Stimulated activated CD8-positive, alpha-beta memory T cell treated with anti-CD3 and anti-CD28 coated beads, Interleukin-15, amount 100 ng/mL, for 48 hours (primary cell): ENCODE measurements at places on chromosomes 11 and 22.
A peak's percentile ranks its signal among the peaks of the same experiment; 100 is the strongest.

- DNase-seq = no peak
Measured at GRCh38 chr11:107457205-107457557, 444 bp downstream of the CWF19L2 start.

DNA sequence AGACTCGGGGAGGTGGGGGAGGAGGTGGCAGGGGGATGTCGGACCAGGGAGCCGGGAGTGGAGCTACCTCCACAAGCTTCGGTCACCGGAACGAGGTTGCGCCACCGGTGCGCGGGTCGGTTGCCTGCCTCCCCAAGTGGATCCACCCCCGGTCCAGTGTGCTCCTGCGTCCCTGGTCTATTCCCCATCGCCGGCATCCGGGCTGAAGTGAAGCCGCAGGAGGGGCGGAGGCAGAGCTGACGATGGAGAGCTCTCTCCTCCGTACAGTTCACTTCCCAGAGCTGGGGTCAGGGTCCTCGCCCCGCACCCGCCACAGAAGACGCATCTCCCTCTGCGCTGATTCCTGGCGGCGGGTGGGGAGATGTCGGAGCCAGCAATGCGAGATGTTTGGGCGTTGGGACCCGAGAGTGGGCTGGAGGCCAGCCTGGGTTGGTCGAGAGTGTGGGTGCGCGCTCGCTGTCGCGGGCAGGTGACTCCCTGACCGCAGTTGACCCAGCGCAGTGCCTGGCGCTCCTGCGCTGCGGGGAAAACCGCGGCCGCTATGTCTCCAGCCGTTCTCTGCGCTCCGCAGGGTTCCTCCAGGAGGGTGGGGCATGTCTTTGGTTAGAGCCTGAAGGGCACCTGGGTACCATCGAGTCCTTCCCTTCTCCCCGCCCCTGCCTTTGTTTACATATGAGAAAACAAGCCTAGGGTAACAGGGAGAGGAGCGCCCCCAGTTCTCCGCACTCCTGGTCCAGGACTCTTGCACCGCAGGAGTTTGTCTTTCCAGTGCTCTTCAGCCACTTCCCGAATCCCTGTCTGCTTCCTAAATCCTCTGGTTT is 1.7 kb downstream of the C11orf96 start:
- DNase-seq = no peak

GRCh38 chr11:14969901-14970323 is 2.2 kb downstream of the CALCA start:
- DNase-seq = peak; percentile 56

- DNase-seq = no peak
Measured at GRCh38 chr22:22343581-22344296, 99.2 kb downstream of the VPREB1 start.

- DNase-seq = peak; percentile 14
Measured at GRCh38 chr11:503179-503981, 3.7 kb downstream of the RNH1 start.

DNA sequence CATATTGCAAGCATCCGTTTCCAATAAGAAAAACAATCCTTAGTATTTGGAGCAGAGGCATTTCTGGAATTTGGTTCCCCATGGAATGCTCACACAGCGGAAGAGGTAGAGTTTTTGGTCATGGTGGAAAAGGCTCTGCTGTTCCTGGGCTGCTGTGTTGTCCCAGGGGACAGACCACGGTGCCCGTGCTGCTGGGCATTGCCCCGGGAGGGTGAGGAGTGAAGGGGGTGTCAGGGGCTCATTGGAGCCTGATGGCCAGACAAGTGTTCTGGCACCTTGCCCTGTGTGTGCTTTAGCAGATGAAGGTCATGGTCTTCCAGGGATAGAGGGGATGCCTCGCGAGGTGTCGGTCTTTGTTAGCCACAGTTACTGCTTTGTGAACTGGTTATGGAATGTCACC is 61.2 kb downstream of the MPPED1 start:
- DNase-seq = no peak

- no peak for DNase-seq
Measured at GRCh38 chr11:34860034-34860433, 56.1 kb downstream of the APIP start.

GRCh38 chr11:87150936-87151335 is 113.2 kb downstream of the TMEM135 start:
- DNase-seq = no peak

DNA sequence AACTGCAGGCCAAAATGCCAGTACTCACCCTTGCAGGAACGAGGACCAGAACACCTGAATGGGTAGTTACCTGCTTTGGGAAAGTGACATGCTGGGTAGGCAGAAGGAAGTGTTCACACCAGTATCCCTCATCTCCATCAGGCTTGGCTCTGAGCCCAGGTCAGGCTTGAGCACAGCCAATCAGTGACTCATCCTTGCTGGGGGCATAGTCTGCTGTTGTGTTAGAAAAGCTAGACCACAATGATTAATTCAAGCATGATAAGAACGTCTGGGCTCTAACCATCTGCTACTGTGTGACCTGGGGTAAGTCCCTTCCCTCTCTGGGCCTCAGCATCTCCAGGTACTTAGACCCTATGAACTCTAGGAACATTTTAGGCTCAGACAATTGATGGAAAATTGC is 450.4 kb downstream of the MIAT start:
- DNase-seq = no peak

DNA sequence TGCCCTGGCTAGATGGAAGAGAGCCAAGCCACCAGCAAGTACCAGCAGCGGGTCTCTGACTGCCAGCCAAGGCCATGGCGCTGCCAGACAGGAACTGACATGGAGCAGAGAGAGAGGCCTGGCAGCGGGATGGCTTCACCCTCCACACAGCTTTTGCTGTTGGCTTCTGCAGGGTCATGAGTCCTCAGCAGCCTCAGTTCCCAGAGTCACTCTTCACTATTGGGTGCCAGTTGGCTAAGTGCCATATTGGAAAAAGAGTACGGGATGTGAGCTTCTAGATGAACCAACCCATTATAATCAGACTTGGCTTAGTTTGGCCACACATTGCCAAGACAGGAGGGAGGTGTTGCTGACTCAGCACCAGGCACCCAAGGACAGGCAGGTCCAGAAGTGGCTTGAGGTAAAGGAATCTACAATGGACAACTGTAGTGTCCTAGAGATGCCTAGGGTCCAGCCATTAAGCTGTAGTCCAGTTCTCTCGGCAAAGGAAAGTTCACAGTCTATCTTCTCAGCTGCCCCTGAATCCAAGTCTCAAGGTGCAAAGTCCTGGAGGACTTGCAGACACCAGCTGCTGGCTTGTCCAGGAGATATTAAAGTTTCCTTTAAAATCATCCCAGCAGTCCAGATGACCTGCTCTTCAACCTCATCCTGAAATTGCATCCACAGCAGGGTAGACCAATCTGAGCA is 40.7 kb upstream of the POU2AF1 start:
- no peak for DNase-seq

DNA sequence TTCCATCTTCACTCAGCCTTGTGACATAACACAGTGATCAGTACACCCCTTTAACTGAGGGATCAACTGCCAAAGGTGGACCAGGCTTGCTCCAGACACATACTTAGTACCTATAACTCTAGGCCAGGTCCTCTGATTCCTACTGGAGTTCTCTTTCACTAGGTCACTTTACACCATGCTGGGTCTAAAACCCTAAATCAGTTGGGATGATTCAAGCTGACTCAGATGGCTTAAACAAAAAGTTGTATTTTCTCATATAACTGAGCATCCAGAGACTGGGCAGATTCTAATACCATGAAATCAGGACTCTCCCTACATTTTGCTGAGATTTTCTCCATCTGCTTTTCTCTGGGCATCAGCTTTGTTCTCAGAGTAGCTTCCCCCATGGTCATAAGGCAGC is 26.0 kb upstream of the FLI1 start:
- no peak for DNase-seq

- DNase-seq = no peak
Measured at GRCh38 chr22:46119093-46119728, 31.1 kb upstream of the PPARA start.

DNA sequence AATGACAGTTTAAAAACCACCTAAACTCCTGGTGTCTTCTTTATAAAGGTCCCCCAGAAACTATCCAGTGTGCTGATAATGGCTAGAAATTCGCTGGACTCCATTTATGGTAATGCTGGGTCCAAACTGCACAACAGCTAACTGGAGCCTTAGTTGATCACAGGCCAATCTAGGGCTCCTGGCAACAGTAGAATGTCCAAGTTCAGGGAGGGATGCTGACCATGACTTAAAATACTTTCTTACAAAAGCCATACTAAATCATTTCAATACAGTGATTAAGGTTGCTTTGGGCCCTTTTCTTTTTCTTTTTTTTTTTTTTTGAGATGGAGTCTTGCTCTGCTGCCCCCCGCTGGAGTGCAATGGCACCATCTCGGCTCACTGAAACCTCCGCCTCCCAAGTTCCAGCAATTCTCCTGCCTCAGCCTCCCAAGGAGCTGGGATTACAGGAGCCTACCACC is 14.5 kb upstream of the GAB2 start:
- DNase-seq = no peak

DNA sequence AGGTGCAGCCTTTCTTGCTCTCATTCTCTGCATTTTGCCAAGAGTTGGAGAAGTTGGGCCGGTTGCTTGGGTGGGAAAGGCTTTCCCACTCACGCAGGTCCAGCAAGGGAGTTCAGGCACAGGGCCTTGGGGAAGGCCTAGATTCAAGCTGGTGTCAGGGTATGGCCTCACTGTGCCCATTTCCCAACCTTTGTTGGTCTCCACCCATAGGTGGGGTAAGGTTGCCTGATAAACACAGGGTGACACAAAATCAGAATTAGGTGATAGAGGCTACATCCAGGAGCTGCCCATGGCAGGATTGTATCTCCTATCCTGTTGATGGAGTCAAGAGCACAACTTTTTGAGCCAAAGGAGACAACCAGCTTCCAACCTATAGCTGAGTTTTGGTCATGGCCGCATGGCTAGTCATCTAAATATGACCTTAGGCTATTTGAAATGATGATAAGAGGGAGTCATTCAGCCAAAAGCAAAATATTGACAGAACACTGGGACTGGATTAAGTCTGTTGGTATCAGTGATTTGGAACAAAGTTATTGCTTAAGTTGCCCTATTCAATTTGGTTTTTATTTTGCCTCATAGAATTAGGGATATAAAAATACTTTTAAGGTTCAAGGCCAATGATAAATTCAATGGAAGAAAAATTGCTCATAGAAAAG is 20.9 kb downstream of the CAT start:
- no peak for DNase-seq

DNA sequence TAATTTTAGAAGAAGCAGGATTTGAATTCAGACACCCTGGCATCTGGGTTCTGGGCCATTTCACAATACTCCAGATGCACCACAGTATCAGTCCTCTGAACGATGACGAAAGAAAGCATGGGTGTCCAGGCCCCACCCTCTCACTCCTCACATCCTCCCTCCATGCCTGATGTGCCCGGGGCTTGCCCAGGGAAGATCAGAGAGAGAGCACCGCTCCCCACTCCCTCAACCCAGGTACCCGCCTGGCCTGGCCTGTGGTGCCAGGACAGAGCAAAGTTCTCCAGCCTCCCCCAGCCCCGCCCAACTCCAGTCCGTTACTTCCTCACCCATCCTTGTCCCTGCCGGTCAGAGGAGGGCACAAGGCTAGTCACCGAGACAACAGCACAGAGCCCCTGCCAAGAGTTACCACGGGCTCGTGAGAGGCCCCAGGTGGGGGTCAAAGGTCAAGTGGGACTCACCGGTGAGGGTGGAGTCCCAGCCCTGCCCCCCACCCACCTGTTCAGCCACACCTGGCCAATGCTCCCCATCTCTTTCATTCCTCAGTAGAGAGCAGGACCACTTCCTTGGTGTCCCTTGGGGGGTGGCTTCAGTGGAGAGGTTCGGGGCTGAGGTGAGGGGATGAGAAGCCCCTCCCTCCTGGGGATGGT is 8.1 kb downstream of the BCL9L start:
- no peak for DNase-seq

DNA sequence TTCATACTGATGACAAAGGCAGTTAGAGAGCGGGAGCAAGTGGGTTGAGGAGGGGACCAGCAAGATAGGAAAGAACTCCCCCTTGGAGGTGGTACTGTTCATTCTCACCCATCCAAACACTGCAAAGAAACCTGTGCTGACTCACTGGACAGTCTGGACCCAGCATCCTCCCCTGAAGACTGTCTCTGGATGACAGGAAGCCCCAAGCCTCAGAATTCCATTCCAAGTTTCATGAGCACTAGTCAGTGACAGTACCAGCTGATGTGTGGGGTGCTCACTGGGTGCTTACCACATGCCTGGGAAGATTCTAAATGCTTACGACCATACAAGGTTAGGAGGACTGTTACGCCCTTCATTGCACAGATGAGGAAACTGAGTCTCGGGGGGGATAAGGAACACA is 160.9 kb downstream of the IGLL1 start:
- no peak for DNase-seq

- DNase-seq = no peak
Measured at GRCh38 chr22:44574640-44575380, 76.8 kb upstream of the RTL6 start.

GRCh38 chr11:279040-279965 is 1.1 kb downstream of the NLRP6 start:
- no peak for DNase-seq

DNA sequence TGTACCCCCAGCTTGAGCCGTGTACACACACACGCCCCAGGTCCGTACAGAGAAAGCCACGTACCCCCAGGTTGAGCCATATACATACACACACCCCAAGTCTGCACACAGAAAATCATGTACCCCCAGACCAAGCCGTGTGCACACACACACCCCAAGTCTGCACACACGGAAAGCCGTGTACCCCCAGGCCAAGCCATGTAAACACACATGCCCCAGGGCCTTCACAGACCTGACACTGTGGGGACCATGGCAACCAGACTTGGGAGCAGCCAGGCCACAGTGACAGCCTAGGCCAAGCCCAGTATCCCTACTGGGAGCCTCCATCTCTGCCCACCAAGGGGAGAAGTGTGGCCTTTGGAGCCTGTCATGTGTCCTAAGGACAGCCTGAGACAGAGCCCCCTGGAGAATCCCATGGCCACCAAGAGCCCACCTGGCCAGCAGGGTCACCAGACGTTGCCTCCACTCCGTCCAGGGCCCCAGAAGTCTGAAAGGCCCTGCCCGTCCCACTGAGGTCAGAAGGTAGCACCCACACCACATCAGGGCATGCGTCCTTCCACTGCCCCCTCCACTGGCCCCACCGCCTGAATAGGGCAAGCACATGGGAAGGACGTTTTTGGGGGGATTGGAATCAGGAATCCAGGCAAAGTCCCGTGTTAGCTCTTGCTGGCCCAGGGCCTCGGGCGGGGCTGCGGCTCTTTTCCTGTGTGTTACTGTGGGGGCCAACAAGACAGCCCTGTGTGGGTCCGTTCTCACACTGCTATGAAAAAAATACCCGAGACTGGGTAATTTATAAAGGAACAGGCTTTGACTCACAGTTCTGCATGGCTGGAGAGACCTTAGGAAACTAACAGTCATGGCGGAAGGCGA is 636.7 kb downstream of the TBC1D22A start:
- no peak for DNase-seq
